Substantia nigra (tissue), 51 donors: ENCODE measurements at places on chromosomes 2 and 18.

GRCh38 chr2:224722770-224723169 is 6.6 kb upstream of the CCDC195 start:
- no peak for DNase-seq

GRCh38 chr2:43078781-43079755 is 147.3 kb downstream of the ZFP36L2 start:
- no peak for DNase-seq

- DNase-seq: no peak
These were observed 14.8 kb downstream of the TRABD2A start for GRCh38 chr2:84866122-84866521.

GRCh38 chr2:222941510-222942032 is 80.7 kb downstream of the ACSL3 start:
- DNase-seq: no peak

GRCh38 chr2:191247381-191248057 is 2.3 kb downstream of the MYO1B start:
- no peak for DNase-seq

GRCh38 chr2:24969784-24970183 is 2.0 kb downstream of the DNAJC27 start:
- DNase-seq: no peak

DNA sequence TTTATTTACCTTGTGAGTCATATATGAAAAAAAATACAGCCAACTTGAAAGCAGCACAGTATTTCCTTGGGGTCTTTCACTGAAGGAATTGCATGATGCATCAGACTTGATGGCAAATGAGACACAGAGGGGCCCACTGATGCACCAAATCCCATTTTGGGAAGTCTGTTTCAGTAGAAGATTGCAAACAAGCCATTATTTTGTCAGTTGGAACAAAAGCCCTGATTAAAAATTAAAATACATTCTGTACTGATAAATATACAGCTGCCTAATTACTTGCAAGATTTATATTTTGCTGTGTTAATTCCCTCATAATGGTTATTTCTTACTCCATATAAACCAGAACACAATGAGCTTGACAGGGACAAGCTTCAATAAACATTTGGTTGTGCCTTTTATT is 370.4 kb downstream of the SUCLG1 start:
- no peak for DNase-seq

DNA sequence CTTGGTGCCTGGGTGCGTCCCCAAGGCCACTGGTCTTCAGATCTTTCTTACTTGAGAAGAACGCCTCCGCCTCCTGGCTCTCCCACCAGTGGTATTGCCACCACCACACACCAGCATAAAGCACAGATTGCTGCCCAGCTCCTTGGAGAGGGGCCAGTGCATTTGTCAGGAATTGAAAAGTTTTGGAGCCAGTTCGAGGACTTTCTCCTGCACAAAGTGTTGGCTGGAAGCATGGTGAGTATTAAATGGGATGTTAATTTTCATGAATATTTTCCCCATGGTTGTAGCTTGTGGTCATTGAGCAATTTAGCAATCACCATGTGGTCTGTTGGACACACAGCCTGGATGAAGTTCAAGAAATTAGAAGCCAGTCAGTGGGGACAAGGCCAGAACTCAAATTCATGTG is 684.6 kb upstream of the FANCL start:
- DNase-seq: no peak

GRCh38 chr2:241049739-241050623 is 51.6 kb downstream of the SNED1 start:
- no peak for DNase-seq

GRCh38 chr2:6452702-6453481 is 412.8 kb downstream of the CMPK2 start:
- DNase-seq: no peak

GRCh38 chr2:43636621-43637020 is 439 bp upstream of the PLEKHH2 start:
- DNase-seq: no peak

- peak; percentile 31 for DNase-seq
These were observed 26.0 kb downstream of the SH3YL1 start for GRCh38 chr2:237878-238277.

GRCh38 chr2:201931475-201931874 is 102.2 kb upstream of the FZD7 start:
- DNase-seq: no peak

GRCh38 chr2:58110765-58111164 is 64.2 kb downstream of the VRK2 start:
- no peak for DNase-seq

- no peak for DNase-seq
These were observed 59.4 kb downstream of the LIMS1 start for GRCh38 chr2:108593547-108594098.

- DNase-seq: no peak
These were observed 50.2 kb upstream of the PLB1 start for GRCh38 chr2:28445448-28446258.

- DNase-seq: no peak
These were observed 127.6 kb upstream of the LYPD1 start for GRCh38 chr2:132797556-132797955.

- DNase-seq: no peak
These were observed 54.4 kb downstream of the TNS1 start for GRCh38 chr2:217948351-217948791.

DNA sequence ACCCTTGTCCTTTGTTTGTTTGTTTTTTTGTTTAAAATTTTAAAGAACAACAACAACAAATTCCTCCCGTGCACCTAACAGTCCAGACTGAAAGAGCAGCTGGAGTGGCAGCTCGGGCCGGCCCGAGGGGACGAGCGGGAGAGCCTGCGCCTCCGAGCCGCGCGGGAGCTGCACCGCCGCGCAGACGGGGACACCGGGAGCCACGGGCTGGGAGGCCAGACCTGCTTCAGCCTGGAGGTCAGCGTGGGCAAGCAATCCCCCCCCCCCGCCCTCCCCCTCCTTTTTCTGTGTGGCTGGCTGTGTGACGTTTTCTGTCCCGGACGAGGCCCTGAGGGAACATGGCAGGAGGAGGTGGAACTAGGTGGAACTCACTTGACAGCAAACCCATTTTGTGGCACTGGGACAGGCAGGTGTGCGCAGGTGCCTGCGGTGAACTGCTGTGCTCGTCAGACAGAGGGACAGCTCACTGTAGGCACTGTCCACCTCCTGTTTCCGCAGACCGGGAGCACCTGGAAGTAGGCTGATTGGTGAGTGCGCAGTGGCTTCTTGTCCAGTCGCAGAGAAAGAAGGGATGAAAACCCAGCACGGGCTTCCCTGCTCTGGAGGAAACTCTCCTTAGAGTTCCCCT is 80.6 kb downstream of the MTCL1 start:
- no peak for DNase-seq

- DNase-seq: no peak
These were observed 326.1 kb downstream of the PARD3B start for GRCh38 chr2:204871231-204871953.

- DNase-seq: no peak
These were observed 597.0 kb upstream of the NRXN1 start for GRCh38 chr2:51628917-51629316.
